ENCODE measurements at places on chromosomes 3 and 15.

DNA sequence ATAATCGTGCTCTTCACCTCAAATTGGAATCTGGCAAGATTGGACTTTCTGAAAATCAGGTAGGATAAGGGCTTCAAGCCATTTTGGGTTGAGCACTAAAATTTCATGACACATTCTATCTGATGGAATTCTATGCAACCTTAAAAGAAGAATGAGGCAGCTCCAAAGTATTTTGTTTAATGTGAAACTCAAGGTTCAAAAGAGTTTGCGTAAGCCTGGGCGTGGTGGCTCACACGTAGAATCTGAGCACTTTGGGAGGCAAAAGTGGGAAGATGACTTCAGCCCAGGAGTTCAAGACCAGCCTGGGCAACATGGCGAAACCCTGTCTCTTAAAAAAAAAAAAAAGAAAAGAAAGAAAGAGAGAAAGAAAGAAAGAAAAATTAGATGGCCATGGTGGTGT, 3.6 kb upstream of the PLA1A start:
- no peak for DNase-seq

- DNase-seq = peak; percentile 79
These were observed 18.3 kb downstream of the ABHD5 start for GRCh38 chr3:43709022-43709421.

DNA sequence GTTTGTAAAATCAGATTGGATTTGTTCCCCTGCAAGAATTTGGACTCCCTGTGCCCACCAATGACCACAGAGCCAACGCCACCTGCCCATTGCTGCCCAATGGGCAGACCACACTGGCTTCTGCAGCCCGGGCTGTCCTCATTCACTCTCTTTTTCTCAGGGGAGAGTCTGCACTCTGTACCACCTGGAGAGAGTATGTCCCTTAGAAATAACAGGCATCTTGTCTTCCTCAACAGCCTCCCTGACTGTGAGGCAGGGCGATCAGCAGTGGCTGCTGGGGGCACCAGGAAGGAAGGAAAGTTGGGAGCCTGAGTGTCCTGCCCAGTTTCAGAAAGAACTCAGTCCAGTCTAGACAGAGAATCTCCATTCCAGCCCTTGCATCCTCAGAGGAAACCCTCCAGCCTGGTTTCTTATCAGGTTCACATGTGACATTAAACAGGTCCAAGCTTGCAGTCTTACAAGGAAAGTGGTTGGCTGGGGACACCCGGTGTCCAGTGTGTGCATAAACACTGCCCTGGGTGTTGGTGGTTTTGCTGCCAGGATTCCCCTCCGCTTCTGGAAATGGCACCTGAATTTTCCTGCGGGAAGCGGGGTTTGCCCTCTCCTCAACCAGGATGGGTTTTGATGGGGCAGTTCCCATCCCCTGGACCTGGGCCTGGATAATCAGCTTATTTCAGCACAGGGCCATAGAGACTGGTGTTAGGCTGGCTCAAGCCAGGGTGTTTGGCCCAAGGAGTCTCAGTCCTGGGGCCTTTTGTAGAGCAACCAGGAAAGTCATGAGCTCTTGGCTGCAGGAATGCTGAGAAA, 37.2 kb downstream of the SSUH2 start:
- peak; percentile 60 for DNase-seq

- no peak for DNase-seq
These were observed 12.7 kb downstream of the OXTR start for GRCh38 chr3:8756671-8757070.

- no peak for DNase-seq
These were observed 25.9 kb downstream of the SLC30A4 start for GRCh38 chr15:45496658-45497057.

DNA sequence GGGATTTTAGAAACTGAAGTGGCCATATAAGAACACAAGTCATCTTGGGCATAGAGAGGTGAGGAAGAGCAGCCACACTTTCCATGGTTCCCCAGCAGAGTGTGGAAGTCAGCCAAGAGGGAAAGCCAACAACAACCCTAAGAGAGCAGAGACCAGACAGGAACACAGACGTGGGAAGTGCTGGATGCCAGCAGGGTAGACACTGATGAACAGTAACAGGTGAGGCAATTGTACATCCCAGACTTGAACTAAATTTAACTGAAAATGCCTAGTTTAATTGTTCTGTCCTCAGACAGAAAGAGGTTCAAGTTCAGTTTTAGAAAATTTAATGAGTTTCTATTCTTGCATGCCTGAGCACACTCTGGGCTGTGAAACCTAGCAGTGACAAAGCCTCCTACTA, 212.1 kb downstream of the ATP8B4 start:
- no peak for DNase-seq

DNA sequence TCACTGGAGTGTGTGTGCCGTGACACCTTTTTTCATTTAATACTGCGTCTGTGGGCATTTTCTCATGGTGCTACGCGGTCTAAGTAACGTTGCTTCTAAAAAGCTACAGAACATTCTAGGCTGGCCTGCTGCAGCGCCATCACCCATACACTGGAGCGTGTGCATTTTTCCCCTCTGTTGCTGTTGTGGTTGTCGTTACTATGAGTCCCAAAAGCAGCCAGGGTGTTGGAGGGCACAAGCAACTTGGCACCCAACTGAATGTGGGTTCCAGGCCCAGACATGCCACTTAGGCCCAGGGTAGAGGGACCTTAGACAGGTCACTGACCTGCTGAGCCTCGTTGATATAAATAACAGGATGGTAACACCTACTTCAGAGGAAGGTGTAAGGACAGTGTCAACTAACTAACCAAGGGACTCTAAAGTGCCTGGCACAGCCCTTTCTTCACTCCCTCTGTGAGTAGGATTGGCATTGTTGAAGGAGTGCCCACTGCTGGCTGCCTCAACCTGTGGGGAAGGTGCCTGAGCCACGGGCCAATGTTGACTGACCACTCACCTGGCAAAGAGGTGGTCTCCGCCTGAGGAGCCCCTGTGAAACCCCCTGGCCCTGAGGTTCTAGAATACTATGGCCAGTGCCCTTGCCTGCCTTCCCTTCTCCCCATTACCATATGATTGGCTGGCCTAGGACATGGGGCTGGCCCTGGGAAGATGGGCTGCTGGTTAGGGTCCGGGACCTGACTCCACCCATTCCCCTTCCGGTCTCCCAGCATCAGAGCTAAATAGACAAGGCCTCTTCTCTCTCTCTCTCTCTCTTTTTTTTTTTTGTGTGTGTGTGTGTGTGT, 3.5 kb downstream of the CSK start:
- DNase-seq = no peak

DNA sequence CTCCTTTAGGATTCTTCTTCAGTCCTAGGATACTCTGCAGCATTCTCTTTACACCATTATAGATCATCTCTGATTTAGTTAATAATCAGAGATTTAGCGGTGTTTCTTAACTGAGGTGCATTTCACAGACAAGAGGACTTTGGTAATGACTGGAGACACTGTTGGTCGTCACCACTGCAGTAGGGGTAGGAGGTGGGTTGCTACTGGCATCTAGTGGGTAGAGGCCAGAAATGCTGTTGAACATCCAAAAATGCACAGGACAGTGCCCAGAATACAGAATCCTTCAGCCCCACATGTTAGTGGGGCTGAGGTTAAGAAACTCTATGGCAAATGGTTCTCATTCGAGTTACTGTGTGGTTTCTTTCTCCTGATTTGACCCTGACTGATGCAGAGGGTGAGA, 80.4 kb upstream of the LMCD1 start:
- DNase-seq = no peak

Measured in HCEC 1CT (cell line).